EL (cell line): ENCODE measurements at places on chromosomes 16 and 17.

GRCh38 chr16:57038166-57038565 is 48.8 kb downstream of the NLRC5 start:
- peak; percentile 48 for DNase-seq

DNA sequence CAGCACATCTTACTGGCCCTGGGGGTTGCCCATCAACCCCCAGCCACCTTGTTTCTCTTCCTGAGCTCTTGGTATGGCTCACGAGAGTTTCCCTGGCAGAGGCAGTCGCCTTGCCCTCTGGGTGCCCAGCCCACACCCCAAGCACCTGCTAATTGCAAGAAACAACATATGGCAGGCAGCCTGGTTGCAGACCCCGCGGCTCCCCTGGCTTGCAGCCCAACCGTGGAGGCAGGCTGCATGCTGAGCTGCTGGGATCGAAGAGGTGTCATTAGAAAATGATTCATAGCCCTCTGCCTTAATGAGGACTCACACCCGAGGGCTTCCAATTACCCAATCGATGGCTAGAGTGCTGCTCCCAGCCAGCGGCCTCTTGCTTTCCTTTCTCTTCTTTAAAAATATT is 115.7 kb downstream of the TMEM114 start:
- DNase-seq = no peak

DNA sequence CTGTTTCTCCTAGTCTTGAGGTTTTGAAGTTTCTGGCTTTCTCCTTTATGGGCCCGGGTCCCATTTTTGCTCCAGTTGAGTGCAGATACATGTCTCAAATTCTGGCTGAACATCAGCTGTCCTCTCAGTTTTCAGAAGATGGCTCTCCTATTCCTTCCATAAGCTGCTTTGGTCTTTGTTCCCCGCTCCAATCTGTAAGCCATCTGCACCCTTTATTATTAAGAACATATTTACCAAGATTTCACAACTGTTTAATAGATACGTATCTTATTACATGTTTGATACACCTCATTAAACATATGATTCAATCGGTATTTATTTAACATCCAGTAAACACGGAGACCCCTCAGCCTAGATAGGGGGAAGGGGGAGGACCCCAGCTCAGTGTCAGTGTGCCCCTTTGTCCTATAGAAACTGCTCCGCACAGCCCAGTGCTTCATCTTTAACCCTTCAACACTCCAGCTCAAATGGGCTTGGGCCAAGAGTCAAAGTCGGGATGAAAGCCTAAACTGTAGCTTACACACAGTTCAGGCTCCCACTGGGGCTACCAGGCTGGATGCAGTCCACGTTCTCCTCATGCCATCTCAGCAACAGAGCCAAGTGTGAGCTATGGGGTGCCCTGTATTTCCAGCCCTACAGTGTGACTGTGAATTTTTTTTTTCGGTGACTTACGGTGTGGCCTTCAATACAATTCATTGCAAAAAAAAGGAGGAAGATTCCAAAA is 166.0 kb upstream of the ZFHX3 start:
- peak; percentile 11 for DNase-seq

- DNase-seq = peak; percentile 87
These were observed 3.6 kb upstream of the TMEM92 start for GRCh38 chr17:50270435-50271362.

- no peak for DNase-seq
These were observed 22.1 kb upstream of the EVPL start for GRCh38 chr17:76049239-76049638.

- DNase-seq = no peak
These were observed 72.8 kb upstream of the ATF7IP2 start for GRCh38 chr16:10312784-10313724.

- DNase-seq = no peak
These were observed 26.5 kb downstream of the NKD1 start for GRCh38 chr16:50574745-50575136.

DNA sequence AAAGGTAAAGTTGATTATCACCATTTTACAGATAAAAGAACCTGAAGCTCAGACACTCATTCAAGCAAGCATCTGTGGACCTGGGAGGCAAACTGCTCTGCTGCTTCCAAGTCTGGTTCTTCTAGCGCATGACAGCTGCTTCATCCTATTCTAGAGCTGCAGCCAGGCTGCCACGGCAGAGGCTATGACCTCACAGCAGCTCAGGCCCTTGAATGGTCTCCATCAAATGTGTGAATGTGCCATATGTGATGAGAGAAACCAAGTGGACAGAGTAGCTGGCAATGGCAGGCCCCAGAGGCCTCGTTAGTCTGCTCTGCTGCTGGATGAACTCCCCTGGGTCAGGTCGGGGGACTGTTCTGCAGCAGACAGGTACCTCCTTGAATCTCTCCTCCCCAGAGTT is 30.7 kb upstream of the FOXJ1 start:
- DNase-seq = no peak

- DNase-seq = no peak
These were observed 7.4 kb upstream of the MEAK7 start for GRCh38 chr16:84511831-84512230.

DNA sequence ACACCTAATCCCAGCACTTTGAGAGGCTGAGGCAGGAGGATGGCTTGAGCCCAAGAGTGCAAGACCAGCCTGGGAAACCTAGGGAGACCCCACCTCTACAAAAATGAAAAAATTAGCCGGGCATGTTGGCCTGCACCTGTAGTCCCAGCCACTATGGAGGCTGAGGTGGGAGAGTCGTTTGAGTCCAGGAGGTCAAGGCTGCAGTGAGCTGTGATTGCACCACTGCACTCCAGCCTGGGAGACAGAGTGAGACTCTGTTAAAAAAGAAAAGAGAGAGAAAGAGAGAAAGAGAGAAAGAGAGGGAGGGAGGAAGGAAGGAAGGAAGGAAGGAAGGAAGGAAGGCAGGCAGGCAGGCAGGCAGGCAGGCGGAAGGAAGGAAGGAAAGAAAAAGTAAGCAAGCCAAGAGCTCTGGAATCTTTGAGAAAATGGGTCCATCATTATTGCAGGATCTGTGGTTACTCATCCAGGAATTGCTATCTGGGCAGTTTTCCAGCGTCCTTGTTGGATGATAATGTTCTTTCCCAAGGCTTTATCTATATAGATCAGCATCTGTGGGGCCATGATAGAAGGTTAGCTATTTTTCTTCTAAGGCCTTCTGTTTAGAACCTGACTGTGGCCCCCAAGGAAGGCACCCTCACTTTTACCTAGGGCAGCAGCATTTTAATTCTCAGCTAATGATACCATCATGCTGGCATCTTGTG is 533.2 kb upstream of the CDH5 start:
- DNase-seq = peak; percentile 89

- DNase-seq = no peak
These were observed 59.4 kb downstream of the WNT3 start for GRCh38 chr17:46759141-46759540.

- no peak for DNase-seq
These were observed 12.3 kb downstream of the RFFL start for GRCh38 chr17:35051183-35051578.

GRCh38 chr16:85616607-85617321 is 3.6 kb downstream of the GSE1 start:
- DNase-seq = no peak

DNA sequence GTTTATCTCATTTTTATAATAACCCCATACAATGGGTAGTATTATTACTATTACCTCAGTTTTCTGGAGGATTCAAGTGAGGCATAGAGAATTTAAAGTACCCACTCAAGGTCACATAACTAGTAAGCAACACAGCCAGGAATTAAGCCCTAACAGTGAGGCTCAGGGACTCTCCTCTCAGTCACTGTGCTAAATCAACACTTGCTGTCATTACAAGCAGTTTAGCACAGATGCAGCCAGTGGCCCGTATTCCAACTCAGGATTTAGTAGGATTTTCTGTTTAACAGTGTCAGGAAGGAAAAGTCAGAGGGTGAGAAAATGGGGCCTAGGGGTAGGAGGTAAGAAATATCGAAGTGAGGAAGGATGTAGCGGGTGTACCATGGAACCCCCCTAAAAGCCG is 536.9 kb downstream of the TMEM114 start:
- DNase-seq = no peak

DNA sequence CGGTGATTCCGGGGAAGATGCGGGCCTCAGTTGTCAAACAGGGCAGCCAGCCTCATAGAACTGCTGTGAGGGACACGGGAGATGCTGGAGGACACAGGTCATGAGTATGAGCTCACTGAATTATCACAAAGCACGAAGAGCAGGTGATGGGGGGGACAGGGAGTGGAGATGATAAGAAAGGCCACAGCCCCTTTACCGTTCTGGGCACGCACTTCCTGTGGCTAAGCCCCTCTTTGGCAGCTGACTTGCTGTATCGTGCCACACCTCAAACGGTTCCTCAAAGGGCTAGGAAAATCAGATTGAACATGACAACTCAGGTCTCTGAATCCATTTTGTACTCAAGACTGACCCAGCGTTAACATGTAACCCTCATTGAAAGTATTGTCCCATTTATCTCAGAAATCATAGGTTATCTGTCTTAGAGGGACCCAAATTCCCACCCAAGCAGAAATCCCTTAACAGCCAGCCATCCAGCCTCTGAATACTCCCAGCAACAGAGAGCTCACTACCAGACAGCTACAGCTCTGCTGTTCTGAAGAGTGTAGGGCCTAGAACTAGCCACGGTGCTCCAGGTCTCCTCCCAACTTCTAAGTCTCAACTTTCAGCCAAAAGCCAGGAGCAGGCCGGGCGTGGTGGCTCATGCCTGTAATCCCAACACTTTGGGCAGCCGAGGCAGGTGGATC is 5.0 kb upstream of the SRL start:
- DNase-seq = no peak

- DNase-seq = no peak
These were observed 6.2 kb downstream of the HOXB4 start for GRCh38 chr17:48571826-48572417.

DNA sequence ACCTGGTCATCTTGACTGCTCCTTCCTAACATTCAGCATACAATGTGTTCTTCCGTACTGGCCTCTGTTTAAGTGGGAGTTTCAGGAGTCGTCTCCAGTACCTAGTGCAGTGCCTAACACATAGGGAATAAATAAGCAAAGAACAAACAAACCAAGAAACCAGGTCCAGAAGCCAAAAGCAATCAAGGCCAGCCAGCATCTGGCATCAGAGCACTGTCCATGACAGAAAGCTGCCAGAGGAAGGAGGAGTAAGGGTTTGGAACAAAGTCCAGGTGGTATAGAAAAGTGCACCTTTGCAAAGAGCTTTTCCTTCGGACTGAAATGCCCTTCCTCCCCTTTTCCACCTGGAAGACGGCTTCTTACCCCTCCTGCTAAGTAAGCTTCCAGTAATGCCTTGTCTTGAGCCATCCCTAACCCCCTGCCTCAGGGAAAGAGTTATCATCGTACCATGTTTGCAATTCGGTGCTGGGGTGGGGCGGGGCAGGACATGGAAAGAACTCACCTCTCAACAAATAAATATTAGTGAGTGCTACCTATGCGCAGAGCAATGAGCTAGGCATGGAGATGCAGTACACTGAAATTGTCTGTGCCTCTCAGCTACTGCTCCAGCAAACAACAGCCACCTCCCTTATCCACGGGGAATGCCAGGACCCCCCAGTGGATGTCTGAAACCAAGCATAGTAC is 47.6 kb downstream of the C17orf67 start:
- DNase-seq = no peak

DNA sequence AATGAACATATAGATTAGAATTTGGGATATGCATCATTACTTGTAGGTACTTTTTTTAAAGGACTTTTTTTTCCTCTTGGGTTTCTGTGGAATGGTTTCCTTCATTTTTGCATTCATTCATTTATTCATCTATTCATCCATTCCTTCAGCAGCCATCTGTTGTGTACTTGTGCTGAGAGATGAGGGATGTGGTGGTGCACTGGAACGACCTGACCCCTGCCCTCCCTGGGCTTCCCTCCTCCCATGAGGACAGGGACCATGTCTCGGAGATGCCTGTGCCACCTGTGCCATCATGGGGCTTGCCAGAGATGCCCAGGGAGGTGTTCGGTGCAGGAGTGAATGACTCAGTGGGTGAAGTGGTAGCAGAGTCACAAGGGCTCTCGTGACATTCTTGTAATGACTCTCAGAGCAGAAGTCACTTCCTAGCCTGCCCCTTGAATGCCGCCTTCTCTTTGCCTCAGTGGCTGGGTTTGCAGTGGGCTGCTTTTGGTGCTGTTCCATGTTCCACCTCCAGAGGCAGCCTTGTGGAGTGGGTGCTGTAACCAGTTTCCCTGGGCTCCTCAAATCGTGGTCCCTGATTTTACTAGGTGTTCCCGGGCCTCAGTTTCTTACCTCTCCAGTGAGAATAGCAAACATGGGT is 43.9 kb downstream of the CLEC16A start:
- DNase-seq = no peak

DNA sequence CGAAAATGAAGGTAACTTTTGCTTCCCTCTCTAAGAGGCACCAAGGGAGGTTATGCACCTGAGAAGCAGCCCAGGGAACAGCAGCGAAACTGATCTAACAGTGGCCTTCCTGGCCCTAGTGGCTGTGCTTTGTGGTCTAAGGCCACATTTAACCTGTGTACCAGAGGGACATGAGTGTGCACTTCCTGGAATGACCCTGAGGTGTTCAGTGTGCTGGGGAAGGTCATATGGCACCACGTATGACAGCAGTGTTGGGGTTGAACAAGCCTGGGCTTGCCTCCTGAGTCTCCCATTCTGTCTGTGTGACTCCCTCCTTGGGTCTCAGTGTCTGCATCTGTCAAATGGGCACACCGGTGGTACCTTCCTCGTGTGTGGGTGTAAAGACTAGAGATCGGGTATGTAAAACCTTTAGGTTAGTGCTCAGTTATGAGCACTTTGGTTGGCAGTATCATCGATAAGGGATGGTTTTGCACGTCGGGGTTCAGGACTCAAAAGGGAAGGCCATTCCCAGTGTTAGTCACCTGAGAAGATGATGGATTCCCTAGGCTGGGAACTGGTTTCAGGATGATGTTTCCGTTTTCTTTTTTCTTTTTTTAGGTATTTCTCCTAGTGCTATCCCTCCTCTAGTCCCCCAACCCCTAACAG is 31.9 kb downstream of the PLCG2 start:
- no peak for DNase-seq

DNA sequence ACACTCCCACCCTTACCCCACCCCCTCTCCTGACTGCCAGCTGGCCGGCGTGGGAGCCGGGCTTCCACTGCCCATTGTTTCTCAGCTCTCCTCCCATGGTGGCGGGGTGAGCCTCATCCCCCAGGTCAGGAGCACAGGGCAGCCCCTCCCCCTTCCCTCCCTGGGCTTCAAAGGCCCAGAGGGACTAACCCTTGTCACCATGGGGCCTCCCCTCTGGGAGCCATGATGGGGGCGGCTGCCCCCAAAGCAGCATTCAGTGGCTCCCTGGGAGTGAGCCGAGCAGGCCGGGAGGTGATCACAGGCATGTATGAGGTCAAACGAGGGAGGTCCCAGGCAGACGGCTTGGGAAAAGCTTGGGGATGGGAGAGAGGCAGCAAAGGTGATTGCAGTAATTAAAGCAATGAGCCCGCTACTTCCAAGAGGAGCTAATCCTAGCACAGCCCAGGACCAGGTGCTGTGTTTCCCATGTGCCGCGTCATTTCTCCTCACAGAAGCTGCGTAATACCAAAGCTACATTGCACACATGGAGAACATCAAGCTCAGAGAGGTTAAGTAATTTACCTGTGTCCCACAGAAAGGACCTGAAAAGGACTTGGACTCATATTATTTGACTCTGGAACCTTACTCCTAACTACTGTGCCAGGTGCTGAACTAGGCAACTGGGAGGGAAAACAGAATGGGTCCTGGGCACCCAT is 24.5 kb downstream of the CDK5RAP3 start:
- no peak for DNase-seq
